AG10803 (cell line): ENCODE measurements at places on chromosomes 1 and 21.

DNA sequence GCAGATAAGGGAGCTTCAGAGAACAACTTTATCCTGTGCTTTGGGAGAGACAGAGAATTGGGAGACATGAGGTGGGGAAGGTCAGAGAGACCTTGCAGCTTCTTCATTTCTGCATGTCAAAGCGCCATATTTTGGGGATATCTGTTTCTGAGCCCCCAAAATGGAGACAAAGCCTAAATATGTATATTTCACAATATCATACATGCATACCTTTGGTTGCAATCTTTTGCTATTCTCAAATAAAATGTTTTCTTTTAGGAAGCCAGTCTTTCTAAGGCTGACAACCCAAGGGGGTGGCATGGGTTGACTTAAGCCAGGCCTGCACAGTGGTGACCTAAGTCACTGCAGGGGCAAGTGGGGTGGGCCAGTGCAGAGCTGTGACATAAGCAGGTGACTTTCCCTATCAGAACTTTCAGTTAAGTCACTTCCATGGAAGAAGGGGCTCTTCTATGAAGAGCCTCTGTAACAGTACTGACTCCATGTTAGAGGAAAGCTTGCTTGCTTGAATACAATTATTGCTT is 13.9 kb upstream of the MRPL55 start:
- no peak for DNase-seq

GRCh38 chr1:6008696-6009095 is 16.5 kb upstream of the NPHP4 start:
- no peak for DNase-seq

DNA sequence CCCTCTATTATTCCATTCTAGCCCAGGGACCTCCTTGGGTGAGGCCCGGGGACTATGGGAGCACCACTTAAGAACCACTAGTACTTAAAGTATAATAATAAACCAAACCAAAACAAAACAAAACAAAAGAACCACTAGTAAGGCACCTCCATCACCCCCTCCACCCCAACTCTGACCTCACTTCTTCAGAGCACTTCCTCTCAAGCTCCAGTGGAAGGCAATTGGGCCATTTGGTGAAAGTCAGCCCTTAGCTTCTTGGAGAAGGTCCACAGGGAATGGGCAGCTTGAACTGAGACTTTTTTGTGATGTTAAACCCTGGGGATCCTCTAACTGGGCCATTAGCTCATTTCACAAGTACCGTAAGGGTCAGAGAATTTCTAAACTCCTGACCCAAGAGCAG is 237.3 kb downstream of the RHOU start:
- no peak for DNase-seq

GRCh38 chr1:150094734-150095265 is 27.2 kb downstream of the VPS45 start:
- no peak for DNase-seq

DNA sequence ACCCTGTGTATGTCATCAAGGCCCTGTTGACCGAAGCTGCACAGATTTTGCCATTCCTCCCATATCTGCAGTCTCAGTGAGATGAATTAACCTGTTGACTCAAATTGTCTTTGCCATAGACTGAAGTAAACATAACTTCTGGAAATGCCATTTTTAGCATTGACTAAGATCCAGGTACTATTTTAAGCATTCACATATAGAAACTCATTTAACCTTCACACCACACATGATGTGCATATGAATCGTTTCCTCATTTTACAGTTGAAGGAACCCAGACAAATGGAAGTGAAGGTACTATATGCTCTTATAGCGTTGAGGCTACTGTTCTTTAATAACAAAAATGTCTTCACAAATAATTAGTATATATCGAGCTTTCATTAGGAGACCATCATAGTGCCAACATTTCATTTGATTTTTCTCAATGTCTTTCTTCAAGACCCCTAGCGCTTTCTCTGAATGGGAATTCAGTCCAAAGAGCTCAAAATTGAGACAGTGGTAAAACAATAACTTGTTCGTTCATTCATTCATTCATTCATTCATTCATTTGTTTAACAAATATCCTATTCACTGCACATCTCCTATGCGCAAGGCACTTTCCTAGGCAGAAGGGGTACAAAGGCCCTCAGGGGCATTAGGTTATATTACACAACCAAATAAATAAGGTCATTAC is 444.7 kb downstream of the ADGRL2 start:
- no peak for DNase-seq

GRCh38 chr1:205920861-205921569 is 22.2 kb downstream of the SLC26A9 start:
- no peak for DNase-seq

GRCh38 chr1:13590486-13590885 is 6.9 kb downstream of the PDPN start:
- no peak for DNase-seq

DNA sequence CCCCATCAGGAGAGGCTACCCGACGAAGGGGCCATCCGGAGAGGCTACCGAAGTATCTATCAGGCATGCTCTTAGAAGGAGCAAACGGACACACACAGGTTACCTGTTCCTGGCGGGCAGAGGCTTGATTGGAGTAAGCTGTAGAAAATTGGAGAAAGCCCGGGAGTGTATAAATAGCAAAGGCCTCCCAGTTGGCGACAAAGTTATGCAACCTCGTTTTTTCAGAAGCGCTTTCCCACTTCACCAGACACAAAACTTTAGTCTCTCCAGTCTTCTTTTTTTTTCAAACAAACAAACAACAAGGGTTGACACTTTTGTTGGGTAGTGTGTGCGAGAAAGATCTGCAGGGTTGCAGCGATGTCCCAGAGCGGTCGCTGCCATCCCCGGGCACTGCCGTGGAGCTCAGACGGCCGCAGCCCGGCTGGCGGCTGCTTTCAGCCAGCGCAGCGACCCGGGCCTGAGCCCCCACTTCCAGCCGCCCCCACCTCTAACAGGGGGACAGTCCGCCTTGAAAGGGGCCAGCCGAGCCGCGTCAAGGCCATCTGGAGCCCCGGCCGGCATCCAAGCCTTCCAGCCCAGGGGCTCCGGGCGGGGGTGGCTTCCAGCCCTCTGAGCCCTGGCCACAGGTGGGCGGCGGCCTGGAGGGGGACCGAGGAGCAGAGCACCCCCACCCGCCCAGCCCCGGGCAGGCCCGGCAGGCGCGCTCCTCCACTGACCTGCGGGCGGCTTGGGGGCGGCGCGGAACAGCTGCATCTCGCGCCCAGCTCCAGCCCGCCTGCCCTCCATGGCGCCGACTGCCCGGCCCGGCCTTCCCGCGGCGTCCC is 616 bp downstream of the MCOLN3 start:
- no peak for DNase-seq

GRCh38 chr1:54546651-54547401 is 1.2 kb upstream of the ACOT11 start:
- no peak for DNase-seq

DNA sequence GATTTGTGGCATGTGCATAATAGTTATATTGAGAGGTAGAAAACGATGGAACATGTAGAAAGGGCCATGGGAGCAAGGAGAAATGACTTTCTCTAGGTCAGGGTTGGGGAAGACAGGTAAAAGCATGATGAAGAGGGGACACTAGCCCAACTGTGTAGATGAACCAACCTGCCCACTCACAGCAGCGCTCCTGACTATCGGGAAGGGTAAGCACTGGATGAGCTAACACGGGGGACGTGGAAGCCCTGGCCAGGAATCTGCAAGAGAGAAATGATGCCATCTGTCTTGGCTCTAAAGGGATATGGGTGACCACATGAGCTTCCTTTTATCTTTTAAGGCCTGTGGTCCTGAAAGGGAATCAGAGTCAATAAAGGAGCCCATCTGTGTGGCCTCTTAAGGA is 36.2 kb upstream of the TMEM125 start:
- DNase-seq, result no peak

DNA sequence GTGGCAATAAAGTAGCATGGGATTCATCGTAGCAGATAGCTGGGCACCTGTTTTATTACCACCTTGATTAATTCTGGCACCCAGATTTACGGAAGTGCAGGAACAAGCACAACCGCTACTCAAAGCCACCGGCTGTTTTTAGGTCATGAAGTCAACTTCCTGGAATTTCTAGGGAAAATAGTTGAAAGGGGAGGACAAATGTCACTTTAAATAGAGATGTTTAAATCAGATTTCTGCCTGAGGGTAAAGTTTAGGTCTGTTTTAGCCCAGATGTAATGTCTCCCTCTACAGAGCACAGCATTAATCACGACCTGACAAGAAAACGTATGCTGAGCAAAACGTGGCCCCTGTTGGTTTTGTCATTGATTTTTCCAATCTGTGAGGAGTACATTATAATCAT is 8.0 kb downstream of the ADGRL2 start:
- no peak for DNase-seq

DNA sequence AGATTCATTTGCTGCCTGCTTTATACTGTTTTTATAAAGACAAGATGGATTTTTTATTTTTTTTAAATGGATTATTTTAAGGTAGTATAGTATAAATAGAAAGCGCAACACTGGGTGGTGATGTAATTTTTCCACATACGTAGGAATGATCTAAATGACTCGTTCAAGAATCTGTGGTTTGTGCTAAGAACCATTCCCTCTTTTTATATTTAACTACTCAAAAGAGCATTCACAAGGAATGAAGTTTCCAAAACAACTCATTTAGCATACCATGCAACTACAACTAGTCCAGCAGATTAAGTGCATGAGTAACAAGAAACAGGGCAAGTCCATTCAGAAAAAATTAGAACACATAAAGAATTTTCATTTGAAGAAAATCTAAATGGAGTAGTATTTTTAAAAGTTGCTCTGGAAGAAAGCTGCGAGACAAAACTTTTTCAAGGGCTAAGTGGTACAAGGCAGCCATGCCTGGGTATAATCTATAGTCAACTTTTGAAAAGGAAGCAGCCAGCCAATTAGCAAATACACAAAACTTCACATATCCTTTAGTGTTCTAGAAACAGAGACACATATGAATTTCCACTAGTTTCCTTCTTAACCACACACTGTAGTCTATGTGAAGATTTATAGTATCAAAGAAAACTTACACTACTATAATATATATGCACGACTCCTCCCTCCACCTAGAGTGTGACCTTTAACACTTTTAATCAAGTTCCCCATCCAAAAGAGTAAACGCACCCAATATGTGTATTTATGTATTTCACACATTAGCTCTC is 23.4 kb downstream of the GTF2B start:
- peak; percentile 67 for DNase-seq

- DNase-seq, result no peak
These were observed 23.8 kb downstream of the PTTG1IP start for GRCh38 chr21:44849616-44850130.

DNA sequence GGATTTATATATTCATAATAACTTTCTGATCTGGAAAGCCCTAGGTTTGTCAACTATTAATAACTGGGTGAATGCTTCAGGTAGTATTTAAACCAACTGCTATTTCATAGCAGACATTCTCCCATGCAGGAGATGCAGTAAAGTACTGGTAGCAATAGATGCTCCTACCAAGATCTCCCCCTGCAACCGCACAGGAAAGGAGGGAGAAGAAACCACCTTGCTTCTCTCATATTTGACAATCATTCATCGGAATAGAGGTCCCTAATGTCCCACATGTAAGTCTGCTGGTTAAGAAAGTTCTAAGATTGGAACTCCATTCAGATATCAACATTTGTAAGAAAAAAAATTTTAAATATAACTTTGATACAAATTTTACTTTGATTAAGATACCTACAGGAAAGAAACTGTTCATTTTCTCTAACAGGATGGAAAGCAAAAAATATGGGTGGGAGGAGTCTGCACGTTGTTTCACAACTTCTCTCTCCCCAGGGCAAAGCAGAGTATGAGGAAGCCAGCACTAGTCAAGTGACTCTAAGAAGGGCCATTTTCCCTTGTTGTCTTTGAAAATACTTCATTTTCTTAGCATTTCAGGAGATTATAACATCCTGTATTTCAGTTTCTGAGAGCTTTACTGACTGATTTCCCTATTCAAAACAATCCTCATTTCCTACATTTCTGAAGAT is at the start of gene PYHIN1:
Gene PYHIN1, plus strand, starts transcription at position 498 of the 683 bp plus-strand sequence. CDS start 5,359 bp downstream, outside the sequence.
- no peak for DNase-seq

GRCh38 chr1:207499573-207499972 is 3.6 kb downstream of the CR1 start:
- DNase-seq, result peak; percentile 68

DNA sequence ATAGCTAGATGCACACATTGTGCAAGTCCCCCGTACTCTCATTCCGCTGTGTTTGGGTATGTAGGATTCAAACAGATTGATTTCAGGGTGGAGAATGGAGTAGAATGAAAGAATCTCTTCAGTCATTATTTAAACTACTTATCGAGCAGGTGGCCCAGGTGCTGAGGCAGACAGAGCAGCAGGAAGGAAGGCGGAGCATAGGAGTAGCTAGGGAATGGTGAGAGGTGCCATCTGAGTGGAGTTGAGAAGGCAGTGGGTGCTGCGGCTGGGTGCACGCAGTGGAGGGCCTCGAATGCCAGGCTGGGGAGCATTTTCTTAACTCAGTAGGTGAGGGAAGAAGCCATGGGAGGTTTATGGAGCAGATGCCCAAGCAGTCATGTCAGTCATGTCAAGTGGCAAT is 45.2 kb upstream of the CD101 start:
- DNase-seq, result no peak

DNA sequence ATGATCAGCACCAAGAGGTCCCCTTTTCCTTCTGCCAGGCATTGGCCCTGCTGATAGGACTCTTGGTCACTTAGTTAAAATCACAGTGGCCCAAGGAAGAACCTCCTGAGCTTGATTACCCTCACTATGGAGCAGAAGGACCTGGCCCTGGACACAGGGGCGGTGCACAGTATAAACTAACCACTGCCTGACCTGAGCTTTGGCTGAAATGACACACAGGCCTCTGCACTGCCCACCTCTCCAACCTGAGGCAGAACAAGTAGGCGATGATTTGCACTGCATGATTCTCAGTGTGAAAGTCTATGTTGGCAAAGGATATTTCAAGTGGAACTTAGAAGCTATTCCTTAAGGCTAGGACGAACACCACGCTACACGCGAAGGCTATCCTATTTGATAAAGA is 48.5 kb downstream of the CAPN2 start:
- no peak for DNase-seq

GRCh38 chr21:44262338-44263056 is 800 bp upstream of the DNMT3L start:
- DNase-seq, result no peak

GRCh38 chr1:247387565-247387964 is 28.4 kb upstream of the NLRP3 start:
- no peak for DNase-seq

DNA sequence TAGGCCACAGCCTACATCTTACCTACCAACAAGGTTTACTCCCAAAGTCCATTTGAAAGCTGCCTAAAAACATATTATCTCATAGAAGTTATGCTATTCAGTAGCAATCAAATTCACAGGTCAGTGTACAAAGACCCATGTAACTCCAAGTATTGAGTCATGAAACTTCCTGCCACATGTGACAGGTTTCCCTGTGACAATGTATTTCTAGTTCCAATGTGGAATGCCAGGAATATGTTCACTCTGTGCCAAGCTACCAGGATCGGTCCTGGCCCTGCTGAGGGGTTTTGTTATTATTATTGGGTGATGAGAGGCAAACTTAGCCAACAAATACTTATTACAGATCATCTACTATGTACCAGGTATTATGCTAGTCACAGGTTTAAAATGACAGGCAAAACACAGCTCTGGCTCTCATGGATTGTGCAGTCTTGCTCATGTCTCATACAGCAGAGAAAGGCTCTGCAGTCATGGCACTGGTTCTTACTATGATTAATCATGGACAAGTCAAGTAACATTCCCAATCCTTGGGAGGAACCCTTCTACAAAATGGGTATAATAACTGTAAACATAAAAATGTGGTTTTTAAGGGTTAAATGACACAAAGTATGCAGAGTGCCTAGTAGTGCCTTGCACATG is 22.5 kb downstream of the DPH5 start:
- DNase-seq, result no peak
